ENCODE measurements at places on chromosomes 12 and 14.

DNA sequence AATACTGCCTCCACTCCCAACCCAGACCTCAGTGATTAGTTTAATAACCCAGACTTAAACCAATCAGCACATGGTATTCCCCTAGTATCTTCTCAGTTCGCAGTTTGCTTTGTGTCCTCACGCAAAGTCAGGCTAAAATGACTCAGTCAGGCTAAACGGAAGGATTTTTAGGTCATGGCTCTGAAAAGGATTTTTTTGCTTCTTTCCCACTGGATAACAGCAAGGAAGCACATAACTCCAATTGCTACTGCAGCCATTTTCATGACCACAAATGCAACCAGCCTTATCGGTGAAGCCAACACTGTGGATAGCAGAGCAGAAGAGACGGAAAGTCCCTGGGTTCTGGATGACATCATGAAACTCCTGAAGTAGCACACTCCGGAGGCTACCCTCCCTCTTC is 67.7 kb downstream of the ZC3H14 start:
- no peak for DNase-seq

GRCh38 chr12:51846911-51847642 is 1.4 kb downstream of the FIGNL2 start:
- DNase-seq: peak; percentile 53

DNA sequence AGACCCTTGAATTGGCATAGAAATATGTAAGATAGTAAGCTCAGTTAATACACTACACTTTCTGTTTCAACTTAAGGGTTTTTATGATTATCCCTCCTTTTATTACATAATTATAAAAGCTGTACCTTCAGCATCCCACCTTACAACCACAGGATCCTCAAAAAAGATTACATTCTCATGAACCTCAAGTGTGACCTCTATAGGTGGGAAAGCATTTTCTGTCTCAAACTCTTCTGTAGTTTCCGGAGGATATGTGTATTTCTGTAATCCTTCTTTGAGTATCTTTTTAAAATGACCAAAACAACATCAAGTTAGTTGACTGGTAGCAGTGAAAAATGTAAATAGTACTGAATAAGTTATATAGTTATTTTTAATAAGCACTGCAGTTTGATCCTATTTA is 75.9 kb downstream of the DNAI7 start:
- DNase-seq: no peak

- DNase-seq: no peak
These were observed 3.4 kb downstream of the PLBD2 start for GRCh38 chr12:113361574-113362370.

GRCh38 chr12:45756666-45757065 is 27.2 kb downstream of the ARID2 start:
- DNase-seq: no peak

DNA sequence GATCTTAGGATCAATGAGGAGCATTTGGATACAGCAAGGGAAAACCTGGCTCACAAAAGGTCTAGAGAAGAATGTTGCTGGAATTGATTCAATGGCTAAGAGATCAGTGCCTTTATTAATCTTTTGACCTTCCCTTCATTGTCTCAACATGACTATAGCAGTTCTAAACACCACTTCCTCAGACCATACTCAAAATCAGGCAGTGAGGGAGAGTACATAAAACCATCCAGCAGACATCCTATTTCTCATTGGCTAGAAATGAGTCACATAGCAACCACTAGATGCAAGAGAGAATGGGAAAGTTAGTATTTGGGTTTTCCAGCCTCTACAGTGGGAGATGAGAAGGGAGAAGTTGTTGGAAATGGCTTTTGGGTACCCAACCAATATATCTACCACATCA is 151.4 kb upstream of the NUDT4 start:
- no peak for DNase-seq

- no peak for DNase-seq
These were observed 46.7 kb upstream of the PTPRR start for GRCh38 chr12:70966996-70967790.

- no peak for DNase-seq
These were observed 536.4 kb upstream of the SEL1L start for GRCh38 chr14:82070040-82070439.

DNA sequence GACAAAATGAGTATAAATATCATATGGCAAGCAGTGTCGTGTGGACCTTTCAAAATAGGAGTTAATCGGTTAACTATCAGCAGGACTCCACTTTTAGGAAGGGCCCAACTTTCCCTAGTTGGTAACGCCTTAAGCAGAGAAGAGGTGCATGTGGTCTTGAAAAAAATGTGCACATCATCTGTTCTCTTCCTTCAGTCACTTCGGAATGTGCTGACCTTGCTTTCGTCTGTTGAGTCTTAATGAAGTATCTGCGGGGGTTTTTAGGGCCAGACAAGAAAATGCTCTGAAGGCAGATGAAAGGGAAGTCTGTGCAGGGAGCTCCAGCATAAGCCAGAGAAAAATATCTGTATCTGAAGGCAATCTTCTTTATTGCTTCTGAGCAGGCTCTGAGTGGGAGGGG is 185.2 kb downstream of the AEBP2 start:
- DNase-seq: no peak

DNA sequence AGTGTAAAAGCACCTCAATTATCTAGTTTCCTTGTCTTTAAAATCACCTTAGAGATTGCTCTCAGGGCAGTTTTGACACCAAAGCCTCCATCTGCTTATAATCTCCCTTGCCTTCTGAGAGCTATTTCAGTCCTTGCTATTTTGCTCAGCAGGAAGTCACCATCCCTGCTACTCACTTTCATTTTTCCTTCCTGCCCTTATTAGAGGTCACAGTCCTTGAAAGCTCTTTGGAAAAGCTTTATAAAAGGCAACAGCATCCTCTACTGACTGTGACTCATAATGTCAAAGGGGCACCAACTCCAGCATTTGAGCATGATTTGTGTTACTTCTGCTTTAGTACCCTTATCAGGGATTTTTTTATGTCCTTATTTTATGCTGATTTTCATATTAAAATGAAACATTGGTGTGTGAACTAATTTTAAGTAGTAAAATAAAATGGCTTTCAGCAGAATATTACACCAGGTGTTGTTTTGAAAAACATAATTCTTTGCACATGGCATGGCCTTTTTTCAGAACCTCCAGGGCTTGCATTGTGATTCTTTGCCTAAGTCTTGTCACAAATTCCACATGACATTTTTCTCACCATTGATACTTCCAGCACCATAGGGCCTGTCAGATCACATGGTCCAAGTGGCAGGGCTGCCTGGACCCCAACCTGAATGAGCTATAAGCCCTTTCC is 213.0 kb downstream of the ADAMTS20 start:
- DNase-seq: no peak

GRCh38 chr14:38561657-38562056 is 305.8 kb upstream of the CLEC14A start:
- DNase-seq: no peak

- DNase-seq: no peak
These were observed 1165.1 kb upstream of the USP15 start for GRCh38 chr12:61095111-61095510.

GRCh38 chr12:71576496-71576895 is 87.2 kb downstream of the ZFC3H1 start:
- DNase-seq: no peak

- no peak for DNase-seq
These were observed 71.7 kb upstream of the GPATCH2L start for GRCh38 chr14:76080025-76080424.

GRCh38 chr12:79016181-79016580 is 151.6 kb downstream of the SYT1 start:
- DNase-seq: no peak

DNA sequence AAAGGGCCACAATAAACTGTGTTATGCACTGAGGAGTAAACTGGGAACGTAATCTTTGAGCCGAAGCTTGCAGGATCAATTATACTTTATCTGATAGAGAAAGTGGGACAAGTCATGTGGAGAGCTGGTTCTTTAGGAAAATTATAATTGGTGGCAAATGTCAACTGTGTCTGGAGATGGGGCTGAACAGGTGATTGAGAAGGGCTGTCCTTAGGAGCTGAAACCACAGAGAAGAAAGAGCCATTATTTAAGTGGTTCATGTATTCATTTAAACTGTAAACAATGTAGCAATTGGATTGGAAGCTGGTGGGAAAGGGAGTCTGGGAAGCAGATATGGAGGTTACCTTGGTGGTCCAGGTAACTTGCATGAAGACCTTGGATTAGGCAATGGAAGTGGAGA is 193.1 kb downstream of the NPAS3 start:
- no peak for DNase-seq

DNA sequence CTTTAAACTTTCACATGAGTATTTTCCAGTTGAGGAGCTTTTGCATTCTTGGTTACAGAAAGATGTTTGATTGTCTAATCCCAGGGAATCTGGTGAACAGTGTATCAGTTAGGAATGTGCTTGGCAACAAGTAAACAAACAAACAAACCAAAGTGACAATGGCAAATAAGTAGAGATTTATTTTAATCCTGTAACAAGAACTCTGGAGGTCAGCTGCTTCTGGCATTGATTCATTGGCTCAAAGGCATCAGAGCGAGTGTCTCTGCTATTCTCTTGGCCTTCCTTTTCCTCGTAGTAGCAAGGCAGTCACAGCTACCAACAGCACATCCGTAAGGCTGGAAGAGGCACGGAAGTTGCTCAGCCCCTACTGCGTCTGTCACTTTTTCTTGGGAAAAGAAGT is 37.2 kb downstream of the CRADD start:
- no peak for DNase-seq

DNA sequence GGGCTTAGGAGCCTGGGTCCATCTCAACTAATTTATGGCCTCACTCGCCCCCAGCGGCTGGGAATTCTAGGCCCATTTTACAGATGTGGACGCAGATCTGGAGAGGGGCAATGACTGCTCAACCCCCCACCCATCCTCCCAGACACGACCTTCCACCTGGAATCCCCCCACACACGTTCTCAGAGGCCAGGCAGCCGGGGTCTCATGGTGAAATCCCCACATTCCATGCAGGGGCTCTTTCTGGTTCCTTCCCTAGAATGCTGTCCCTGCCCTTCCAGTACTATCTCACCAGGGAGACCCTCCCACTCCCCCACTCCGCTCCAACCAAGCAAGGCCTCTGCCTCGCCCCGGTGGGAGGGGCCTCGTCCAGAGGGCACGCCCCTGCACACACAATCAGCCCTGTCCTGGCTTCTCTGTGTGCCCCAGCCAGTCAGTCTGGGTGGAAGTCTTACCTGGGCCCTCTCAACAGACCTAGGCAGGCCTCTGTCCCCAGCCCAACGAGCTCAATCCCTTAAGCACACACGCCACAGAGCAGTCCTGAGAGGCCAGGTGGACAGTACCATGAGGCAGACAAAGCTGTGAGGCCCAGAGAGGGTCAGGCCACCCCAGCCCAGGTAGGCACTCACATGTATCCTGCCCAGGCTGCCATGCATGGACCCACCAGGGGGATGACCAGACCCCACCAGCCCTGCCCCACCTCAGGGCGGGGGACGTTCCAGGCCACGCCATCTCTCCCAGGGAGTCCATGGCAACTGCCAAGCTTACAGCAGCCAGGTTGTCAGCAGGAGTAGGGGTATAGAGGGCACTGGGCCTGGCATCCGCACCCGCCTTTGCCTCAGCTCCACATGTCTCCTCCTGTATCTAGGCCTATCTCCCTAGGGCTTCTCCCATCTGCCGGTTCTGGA is 1.3 kb upstream of the ANKRD9 start:
- no peak for DNase-seq

GRCh38 chr14:54840336-54840735 is 62.3 kb downstream of the GCH1 start:
- DNase-seq: no peak

- no peak for DNase-seq
These were observed 391.8 kb downstream of the RAD51B start for GRCh38 chr14:68211421-68211820.

DNA sequence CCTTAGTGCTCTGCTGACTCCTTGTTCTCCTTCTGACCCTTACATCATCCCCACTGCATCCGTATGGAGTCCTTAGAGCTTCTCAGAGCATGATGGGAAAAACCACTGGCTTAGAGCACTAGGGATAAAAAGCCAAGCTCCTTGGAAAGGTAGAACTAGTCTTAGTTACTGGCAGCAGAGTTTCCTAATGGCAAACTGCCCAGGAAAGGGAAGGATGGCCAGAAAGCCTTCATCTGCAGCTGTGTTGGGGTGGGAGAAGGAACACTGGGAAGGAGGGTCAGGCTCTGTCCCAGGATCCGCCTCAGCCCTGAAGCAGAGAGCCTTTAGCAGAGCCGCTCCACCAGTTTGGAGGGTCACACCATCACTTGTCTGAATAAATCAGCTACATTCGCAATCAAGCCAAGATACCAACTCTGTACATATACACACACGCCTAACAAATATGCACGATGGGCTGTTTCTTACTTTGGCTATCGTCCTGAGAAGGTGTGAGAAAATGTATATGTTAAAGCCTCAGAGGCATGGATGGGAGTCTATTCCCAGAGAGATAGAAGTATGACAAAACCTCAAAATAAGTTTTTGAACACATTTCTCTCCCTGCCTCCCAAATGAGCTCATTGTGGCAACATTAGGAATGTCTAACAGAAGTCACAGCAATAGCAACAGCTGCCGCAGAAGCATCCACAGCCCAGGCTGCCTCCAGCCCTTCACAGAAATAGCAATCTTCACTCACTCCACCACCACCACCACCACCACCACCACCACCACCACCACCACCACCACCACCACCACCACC is 18.6 kb upstream of the GALNT8 start:
- DNase-seq: no peak

DNA sequence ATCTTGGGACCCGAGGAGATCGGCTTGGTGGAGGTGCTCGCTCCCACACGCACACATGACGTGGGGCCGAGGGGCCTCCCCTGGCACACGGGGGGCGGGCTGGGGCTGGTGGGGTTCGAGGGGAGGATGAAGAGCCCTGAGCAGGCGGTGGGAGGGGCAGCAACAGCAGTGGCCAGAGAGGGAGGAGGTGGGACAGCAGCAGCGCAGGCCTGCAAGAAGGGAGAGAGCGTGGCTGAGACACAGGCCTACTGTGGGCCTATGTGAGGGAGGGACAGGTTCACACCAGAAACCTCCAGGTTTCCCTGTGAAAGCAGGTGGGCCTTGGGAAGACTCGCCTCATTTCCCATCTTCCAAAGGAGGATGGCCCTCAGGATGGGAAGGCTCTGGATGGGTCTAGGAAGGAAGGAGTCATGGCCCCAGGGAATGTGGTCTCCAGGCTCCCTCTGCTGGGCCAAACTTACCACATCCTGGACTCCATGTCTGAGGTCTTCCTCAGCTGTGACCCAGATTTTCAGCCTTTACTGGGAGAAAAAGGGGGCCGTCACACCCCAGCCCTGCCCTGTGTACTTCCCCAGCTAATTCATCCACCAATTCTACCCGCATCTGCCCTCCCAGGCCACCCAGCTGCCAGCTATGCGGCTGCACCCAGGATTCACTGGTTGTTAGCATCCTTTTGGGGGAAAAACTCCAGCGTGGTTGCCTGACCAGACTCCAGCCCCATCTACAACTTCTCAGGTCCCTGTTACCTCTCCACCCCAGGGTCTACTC is 2.8 kb downstream of the PIANP start:
- no peak for DNase-seq

DNA sequence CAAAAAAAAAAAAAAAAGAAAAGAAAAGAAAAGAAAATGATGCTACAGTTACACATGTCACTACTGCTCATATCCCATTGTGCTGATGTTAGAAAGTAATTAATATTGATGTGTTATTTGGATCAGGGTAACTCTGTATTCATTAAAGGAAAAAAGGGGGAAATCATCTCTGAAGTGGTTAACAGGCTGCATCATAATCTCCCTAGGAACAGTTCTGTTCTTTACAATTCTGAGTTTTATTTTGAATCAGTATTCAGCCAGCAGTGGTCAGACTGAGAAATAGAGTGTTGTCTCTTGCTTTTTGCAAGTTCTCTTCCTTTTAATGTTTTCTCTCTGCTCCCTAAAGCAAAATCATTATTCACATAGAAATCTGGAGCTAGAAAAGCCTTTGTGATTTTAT is 128.6 kb upstream of the CRY1 start:
- DNase-seq: no peak

- DNase-seq: no peak
These were observed 1501.8 kb upstream of the FLRT2 start for GRCh38 chr14:84028080-84028604.
